ENCODE measurements at places on chromosomes 12 and 14. TPM values are rescaled to one million over a fixed set of nuclear protein-coding genes. Genes with fewer than 3 reads are reported as not detected.

The KRT85 gene
- not detected for total RNA-seq

The PRB2 gene
- total RNA-seq = not detected

The PLEKHD1 gene
- total RNA-seq = 0.87 TPM

The GPHB5 gene
- not detected for total RNA-seq

The CFAP54 gene
- 0.71 TPM for total RNA-seq

The ARHGEF40 gene
- 89.6 TPM for total RNA-seq

The ZBTB1 gene
- total RNA-seq = 34.3 TPM

The ENDOU gene
- 0.58 TPM for total RNA-seq

The ADAM21 gene
- not detected for total RNA-seq

The XPOT gene
- 198 TPM for total RNA-seq

The MYG1 gene
- total RNA-seq = 111 TPM

The IFI27 gene
- 4.9 TPM for total RNA-seq

The POTEM gene
- not detected for total RNA-seq

The P2RX2 gene
- total RNA-seq = not detected

The EGLN3 gene
- total RNA-seq = 2.0 TPM

The EIF2S3B gene
- 5.1 TPM for total RNA-seq

The DDX54 gene
- total RNA-seq = 116 TPM

The GPR162 gene
- 23.2 TPM for total RNA-seq

The DCTN2 gene
- total RNA-seq = 121 TPM

The DRAM1 gene
- total RNA-seq = 10.3 TPM

The GPR65 gene
- total RNA-seq = not detected

The SLC10A1 gene
- not detected for total RNA-seq

The FLRT2 gene
- 107 TPM for total RNA-seq

The TPCN1 gene
- 18.8 TPM for total RNA-seq

The TMEM63C gene
- total RNA-seq = 0.22 TPM

The SRRM4 gene
- not detected for total RNA-seq

The TAMALIN gene
- 4.8 TPM for total RNA-seq

The FAM186B gene
- 0.19 TPM for total RNA-seq

The CCNB1IP1 gene
- total RNA-seq = 117 TPM

The C12orf54 gene
- total RNA-seq = not detected

The LRRK2 gene
- total RNA-seq = 3.4 TPM

The GYS2 gene
- total RNA-seq = not detected

The NANOG gene
- total RNA-seq = not detected

The PDE3A gene
- 0.61 TPM for total RNA-seq

The CCDC92 gene
- total RNA-seq = 37.5 TPM

The TRHDE gene
- total RNA-seq = 17.6 TPM

The GLI1 gene
- total RNA-seq = 22.6 TPM

The SIX1 gene
- total RNA-seq = 25.0 TPM

The IPO4 gene
- 157 TPM for total RNA-seq

The SERPINA12 gene
- total RNA-seq = not detected

The ACOT4 gene
- 0.28 TPM for total RNA-seq

The PTPRQ gene
- 0.15 TPM for total RNA-seq

The KCNK13 gene
- 0.11 TPM for total RNA-seq

The MIPOL1 gene
- total RNA-seq = 15.0 TPM

The VASH1 gene
- 9.2 TPM for total RNA-seq

The TAS2R8 gene
- total RNA-seq = not detected

The ERH gene
- 472 TPM for total RNA-seq

The KRT79 gene
- total RNA-seq = not detected

The SYCP3 gene
- 0.26 TPM for total RNA-seq

The BATF gene
- not detected for total RNA-seq

Measured in A673 (cell line).